ENCODE measurements at places on chromosomes 4 and X. TPM values are rescaled to one million over a fixed set of nuclear protein-coding genes. Genes with fewer than 3 reads are reported as not detected.

DNA sequence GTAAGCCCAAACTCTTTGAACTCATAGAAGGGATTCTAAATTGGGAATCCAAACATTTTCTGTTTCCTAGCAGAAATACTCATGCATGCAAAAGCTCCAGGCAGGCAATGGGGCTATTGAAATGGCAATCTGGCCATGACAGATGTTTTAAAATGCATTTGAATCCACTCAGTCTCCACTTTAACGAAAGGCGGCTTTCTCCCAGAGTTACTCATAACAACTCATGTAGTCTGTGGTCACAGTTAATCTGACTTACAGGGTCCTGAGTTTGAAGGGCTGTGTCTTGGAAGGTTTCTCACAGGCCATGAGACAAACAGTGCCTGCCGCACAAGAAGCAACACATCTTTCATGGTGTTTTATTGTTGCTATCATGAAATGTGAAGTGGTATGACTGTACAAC, 185.7 kb downstream of the AMELX start:
- no peak for DNase-seq

- no peak for DNase-seq
Measured at GRCh38 chr4:9703391-9703790, 78.0 kb upstream of the DRD5 start.

DNA sequence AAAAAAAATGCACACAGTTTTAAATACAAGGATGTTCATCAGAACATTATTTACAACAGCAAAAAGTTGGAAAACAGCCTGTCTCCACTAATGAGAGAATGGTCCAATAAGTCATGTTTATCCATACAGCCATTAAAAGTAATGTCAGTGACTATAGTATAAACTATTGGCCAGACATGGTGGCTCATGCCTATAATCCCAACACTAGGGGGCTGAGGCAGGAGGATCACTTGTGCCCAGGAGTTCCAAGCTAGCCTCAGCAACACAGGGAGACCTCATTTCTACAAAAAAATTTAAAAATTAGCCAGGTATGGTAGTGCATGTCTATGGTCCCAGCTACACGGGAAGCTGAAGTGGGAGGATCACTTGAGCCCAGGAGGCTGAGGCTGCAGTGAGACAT, 48.1 kb upstream of the IL13RA1 start:
- no peak for DNase-seq

The CYP2U1 gene
- 7.6 TPM for total RNA-seq

DNA sequence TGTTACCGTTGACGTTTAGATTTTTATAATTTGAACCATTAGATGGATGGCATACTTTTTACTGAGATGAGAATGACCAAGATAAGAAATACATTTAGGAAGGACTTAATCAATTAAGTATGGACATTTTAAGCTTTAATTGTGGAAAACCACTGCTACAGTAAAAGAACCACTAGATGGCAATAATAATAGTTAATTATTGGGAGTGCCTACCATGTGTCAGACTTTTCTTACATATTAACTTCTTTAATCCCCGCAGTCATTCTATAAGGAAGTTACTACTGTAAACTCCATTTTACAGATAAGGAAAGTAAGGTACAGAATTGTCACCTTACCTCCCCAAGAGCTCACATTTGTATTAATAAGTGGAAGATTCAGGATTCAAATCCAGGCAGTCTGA, 48.5 kb upstream of the MYOZ2 start:
- DNase-seq = no peak

- DNase-seq = no peak
Measured at GRCh38 chrX:134883137-134883700, 107.6 kb upstream of the SMIM10 start.

DNA sequence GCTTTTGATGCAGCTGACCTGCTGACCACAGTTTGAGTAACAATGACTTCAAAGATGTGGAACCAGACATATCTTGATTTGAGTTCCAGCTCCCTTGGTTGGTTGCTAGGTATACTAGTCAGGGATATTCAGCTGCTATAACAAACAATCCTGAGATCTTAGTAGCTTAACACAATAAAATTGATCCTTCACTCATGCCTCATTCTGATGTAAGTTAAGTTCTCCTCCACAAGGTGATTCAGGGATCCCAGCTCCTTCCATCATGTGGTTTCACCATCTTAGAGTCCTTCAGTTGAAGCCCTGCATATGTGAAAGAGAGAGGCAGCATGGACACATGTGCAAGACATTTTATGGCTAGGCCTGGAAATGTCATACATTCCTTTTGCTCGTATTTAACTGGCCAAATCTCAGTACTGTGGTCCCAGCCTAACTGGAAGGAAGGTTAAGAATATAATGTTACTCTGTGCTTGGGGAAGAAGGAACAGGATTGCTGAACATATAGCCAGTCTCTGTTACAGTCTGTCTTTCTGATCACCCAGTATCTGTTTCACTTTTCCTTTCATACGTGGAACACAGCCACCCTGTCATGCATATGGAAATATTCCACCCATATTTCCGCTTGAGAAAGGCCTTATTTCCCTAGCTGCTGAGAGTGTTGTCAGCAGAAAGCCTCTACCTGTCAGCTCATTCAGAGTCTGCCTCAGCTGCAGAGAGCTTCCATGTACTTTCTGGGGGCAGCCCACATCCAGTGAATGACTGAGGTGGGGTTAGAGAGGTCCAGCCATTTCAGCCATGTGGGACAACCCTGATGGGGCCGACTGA, 7.1 kb downstream of the SMIM9 start:
- DNase-seq = no peak

DNA sequence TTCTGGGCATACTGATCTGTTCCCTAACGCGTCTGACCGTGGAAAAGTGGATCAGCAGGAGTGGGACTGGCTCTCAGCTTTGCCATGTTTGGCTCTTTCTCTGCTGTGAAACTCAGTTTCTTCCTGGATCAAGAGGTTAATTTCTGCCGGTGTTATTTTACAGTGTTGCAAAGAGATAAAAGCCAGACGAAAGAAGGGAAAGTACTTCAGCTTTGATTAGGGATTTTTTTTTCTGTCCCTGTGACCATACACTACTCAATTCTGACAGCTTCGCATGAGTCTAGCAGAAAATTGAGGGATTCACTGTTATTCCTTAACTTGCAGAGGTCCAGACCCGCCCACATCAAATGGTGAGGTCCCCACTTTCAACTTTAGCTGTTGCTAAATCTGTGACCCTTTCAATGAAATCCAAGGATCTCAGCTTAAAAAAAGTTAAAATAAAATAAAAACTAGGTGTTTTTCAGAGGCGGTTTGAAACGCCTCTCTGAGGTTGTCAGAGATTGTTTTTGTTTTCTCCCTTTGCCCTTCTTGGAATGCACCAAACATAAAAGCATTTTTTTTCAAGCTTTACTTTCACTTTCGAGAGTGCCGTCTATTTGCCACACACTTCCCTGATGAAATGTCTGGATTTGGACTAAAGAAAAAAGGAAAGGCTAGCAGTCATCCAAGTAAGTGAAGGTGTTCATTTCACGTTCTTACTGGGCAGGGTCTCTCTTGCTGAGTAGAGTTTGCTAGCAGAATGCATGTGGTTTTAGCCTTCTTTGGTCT, at the start of gene TLR3:
Gene TLR3 (plus strand): TSS at position 576 of the 768 bp plus-strand sequence. CDS start 7,464 bp downstream, outside the sequence.
- DNase-seq = no peak

GRCh38 chr4:45284400-45285085, 558.2 kb upstream of the GNPDA2 start:
- DNase-seq = no peak

The DMRTC1B gene
- not detected for total RNA-seq

- no peak for DNase-seq
Measured at GRCh38 chrX:115912372-115912897, 258.1 kb upstream of the AGTR2 start.

DNA sequence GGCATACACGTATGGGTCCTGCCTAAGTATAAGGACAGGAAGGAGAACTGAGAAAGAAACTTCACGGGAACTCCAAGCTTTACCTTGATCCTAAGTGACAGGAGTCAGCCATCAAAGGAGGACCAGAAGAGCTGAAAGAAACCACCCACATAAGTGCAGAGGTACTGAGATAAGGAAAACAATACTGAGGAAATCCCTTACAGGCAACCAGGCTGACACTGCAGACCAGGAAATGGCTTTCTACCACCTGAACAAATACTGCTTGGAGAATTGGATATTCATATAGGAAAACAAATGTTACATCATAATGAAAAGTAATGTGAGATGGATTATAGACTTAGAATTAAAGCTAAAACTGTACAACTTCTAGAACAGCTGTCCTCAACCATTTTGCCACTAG, 127.0 kb downstream of the IL15 start:
- DNase-seq = no peak

- no peak for DNase-seq
Measured at GRCh38 chr4:24795666-24796381, 451 bp downstream of the SOD3 start.

The SERTM2 gene
- not detected for total RNA-seq

DNA sequence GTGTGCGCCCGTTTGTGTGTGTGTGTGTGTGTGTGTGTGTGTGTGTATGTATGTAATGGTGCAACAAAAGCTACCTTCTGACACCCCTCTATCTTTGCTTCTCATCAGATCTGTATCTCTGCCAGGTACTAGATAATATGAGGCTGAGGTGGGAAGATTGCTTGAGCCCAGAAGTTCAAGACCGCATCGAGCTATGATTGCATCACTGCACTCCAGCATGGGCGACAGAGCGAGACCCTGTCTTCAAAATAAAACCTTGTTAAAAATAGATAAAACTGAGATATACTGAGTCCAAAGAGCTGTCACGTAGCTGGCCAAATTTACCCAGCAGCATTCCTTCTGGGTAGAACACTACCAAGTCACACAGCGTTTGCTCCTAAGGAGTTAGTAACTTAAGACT, 18.4 kb downstream of the NLGN4X start:
- no peak for DNase-seq

The SSX7 gene
- not detected for total RNA-seq

- DNase-seq = no peak
Measured at GRCh38 chrX:104113222-104113965, 1.1 kb downstream of the ZCCHC18 start.

DNA sequence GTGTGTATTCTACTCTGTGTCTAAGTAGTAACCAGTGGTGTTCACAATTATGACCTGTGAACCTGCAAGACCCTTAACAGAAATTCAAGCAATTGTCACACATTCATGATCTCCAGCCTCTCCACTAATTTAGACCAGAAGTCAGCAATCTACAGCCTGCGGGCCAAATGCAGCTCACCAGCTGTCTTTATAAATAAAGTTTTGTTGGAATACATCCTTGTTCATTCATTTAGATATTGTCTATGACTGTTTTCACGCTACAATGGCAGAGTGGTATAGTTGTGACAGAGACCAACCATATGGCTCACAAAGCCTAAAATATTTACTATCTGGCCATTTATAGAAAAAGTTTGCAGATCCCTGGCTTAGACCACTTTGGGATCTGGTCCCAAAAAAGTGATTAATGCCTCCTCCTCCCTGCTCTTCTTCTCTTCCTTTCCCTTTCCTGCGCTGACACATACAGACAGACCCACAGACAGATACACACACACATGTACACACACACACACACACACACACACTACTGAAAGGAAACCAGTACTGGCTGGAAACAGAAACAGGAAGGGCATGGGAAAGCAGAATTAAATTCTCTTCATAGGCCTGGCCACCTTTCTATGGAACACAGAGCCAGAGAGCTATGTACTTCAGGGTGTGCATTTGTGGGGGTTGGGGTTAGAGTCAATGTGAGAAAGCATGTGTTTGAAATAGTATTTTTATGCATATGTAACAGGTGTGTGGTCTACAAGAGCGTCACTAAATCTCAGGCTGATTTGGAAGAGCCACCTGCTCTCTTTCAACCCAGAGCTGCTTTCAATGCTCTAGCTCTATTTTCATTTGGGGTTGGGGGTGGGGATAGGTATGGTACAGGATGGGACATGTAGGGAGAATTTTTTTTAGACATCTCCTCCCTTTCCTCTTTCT, 49.7 kb upstream of the TMEM164 start:
- no peak for DNase-seq

DNA sequence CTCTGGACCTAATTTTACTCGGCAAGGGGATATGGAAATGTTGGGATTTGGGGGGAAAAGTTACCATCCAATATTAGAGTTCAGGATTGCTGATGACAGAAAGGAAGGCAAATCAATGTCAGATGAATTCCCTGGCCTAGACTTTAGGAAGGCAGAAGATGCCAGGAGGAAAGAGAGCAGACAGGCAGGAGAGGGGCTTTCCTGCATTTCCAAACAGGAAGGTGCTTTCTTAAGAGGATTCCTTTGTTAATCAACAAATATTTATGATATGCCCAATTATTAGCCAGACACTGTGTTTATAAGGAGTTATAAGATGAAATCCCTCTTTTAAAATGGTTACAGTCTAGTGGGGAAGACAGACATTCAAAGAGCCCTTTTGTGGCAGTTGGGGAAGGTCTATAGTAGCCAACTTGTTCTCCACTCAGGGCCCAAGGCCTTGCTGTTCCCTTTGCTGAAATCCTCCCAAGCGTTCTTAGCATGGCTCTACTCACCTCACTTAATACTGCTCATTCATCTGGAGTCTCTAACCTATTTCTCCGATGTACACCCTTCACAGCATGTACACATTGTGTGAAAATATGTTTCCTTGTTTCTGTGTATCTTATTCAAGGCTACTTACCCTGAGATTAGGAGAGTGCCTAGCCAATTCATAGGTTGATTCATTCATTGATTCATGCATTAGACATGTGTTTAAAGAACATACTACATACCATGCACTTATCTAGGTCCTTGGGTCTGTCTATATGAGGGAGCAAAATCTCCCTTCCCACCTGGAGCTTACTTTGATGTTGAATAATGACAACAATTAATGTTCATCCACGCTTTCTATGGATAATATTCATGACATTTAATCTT, 5.3 kb downstream of the IGFBP7 start:
- no peak for DNase-seq
